ENCODE measurements at places on chromosomes 4 and X.

DNA sequence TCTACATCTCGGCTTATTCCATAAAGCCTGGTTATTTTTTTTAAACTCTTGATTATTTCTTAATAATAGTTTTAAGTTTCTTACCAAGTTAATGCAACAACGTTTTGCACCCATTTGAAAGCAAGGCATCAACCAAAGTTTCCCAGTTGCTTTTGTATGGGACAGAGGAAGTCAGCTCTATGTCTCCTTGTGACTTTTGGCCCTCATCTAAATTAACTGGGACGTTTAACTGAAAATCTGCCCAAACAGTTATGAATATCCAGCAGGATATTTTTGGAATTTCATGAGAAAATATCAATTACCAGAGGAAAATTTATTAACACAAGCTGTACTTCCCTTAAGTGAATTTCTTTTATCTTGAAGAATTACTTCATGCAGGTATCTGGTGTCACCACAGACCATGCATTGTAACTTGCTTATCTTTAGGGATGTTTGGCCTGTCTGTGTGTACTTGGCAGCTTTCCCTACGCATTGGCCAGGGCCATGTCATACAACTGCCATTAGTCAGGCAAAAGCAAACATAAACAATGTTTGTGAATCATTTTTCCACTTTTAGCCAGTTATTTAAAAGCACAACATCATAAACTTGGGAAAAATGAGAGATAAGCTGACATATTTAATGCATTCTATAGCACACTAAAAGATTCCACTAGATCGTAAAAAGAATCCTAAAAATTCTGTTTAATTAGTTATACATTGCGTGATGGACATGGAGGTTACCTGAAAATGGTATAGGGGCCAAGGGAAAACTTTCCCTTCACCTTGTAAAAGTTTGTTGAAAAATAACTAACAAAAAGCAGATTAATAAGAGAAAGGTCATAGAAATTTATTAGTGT lies 101.4 kb upstream of the PDE5A start:
- no peak for DNase-seq

- DNase-seq: no peak
Observed at GRCh38 chrX:131746491-131746968, 202.7 kb downstream of the OR13H1 start.

- peak; percentile 90 for DNase-seq
Observed at GRCh38 chr4:24488399-24489164, 95.8 kb downstream of the DHX15 start.

GRCh38 chr4:119841361-119841760 lies 212.8 kb upstream of the PDE5A start:
- DNase-seq: no peak

DNA sequence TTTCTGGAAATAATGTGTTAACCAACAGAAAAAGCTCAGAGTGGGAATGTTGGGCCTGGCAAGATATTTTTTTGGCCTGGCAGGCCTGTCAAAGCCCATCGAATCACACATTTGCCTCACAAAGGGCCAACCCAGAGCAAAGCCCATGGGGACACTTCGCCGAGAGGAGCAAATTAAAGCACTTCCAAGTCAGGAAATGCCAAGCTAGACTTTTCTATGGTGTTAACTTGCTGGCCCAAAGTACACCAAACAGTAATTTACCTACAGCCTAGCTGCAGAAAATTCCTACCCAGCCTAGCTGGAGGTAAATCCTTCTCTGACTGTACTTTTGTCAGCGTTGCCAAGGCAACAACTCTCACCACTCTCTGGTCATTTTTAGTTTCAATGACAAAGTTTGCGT lies 288.6 kb upstream of the LDB2 start:
- no peak for DNase-seq

DNA sequence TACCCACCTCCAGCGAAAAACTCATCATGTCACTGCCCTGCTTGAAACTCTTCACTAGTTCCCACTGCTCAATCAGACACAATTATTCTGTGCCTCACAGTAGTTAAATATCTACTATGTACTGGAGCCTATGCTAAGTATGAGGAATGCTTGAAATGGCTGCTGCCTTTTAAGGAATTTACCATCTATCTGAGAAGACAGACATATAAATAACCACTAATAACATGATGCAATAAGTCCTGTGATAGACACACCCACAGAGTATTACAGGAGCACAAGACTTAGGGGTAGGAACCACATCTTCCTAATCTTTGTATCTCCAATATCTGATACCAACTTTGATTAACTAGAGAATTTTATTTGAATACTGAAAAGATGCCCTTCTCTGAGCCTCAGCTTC lies 21.1 kb downstream of the SLC25A53 start:
- no peak for DNase-seq

GRCh38 chr4:37999965-38000364 lies 39.8 kb downstream of the PTTG2 start:
- DNase-seq: no peak

DNA sequence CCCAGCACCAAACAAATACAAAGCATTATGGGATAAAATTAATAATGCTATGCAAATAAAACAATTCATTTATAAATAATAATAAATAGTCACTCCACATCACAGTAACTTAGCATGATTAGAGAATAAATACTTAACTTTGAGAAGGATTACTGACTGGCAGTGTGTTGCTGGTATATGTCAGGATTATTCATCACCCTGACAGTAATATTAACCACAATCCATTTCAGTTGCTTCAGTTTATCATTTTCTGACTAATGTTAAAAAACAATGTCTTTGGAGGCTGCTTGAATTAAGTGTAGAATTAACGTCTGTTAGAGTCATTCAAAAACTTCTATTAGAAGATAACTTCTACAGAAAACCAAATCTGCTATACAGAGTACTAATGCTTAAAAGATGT lies 124.1 kb upstream of the MAB21L2 start:
- DNase-seq: no peak
